ENCODE measurements at places on chromosomes 12 and 14.

GRCh38 chr14:103385929-103386712, 906 bp downstream of the MARK3 start:
- no peak for DNase-seq

DNA sequence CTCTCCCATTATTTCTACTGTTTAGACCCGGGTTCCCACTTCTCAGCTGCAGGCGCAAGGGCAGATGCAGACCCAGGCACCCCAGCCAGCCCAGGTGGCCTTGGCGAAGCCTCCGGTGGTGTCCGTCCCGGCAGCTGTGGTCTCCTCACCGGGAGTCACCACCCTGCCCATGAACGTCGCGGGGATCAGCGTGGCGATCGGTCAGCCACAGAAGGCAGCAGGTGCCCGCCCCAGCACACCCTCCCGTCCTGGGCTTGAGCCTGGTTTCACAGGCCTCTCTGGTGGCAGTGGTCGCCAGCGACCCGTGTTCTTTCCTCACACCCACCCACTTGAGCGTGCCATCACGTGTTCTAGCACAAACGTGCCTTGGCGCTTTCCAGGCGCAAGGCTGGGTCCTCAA, 77.4 kb downstream of the DDX51 start:
- DNase-seq: no peak

- DNase-seq: no peak
These were observed 56.2 kb downstream of the APOBEC1 start for GRCh38 chr12:7609495-7609894.

DNA sequence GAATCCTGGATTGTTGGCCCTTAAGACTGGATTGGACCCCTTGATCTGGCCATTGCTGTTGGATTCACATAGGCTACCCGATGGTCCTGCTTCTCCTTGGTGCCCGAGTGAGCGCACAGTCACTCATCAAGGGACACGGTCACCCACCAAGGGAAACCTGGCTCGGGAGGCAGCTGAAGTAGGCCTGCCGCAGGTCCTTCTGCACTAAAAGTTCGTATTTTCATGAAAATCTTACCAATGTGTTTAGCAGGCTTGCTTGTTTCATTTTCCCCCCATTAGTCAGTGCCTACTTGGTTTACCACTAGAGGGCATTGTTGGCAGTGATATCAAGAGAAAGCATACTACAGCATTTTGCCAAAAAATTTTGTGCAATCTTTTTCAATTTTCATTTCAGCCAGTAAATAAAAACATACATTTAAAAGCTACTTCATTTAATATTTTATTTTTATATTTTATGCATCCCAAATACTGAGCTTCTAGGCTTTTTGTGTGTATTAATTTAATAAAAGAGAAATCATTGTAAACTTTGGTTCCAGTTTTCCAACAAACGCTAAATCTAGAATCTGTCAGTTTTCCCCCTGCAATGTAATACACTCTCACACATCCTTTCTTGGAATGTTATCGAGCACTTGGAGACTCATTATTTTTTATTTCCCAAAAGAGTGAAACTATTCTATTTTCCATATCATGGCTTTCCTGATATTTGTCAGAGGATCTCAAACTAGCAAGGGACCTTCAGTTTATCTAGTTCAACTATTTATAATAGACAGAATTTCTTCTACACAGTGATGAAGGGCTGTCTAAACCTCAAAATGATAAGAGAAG, 116.7 kb downstream of the LMNTD1 start:
- DNase-seq: no peak

DNA sequence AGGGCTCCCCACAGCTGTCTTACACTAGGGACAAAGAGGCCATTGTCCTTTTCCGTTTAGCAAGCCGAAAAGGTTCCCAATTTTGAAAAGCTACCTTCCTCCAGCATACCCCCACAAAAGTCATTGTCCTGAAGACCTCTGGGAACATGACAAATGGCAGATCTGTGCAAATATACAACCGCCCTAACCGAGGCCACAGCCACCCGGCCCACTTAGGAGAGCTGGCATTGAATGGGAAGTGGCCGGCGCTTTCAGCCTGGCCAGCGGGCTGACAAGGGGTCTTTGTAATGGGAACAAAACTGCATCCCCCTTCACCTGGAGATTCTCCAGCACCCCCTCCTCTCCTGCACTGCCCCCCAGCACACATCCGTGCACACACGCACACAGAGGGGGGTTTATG, 48.1 kb upstream of the VASH1 start:
- no peak for DNase-seq

DNA sequence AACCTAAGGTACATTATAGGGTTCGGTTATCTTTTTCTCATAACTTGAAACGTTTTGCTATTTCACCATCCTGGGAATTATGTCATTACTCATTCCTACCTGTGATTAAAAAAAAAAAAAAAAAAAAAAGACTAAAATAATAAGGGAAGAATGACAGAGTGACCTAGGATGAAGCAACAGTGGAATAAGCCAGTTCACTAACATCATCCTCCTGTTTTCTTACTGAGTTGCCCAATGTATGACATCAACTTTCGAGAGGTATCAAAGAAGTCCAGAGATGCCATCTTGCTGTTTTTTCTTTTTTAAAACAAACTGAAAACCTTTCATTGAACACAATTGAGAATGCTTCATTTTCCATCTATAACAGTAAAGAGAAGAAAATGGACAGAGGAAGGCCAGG, 42.8 kb downstream of the AMN start:
- DNase-seq: no peak

- DNase-seq: peak; percentile 1
These were observed 273.9 kb upstream of the MIS18BP1 start for GRCh38 chr14:45526715-45527549.

DNA sequence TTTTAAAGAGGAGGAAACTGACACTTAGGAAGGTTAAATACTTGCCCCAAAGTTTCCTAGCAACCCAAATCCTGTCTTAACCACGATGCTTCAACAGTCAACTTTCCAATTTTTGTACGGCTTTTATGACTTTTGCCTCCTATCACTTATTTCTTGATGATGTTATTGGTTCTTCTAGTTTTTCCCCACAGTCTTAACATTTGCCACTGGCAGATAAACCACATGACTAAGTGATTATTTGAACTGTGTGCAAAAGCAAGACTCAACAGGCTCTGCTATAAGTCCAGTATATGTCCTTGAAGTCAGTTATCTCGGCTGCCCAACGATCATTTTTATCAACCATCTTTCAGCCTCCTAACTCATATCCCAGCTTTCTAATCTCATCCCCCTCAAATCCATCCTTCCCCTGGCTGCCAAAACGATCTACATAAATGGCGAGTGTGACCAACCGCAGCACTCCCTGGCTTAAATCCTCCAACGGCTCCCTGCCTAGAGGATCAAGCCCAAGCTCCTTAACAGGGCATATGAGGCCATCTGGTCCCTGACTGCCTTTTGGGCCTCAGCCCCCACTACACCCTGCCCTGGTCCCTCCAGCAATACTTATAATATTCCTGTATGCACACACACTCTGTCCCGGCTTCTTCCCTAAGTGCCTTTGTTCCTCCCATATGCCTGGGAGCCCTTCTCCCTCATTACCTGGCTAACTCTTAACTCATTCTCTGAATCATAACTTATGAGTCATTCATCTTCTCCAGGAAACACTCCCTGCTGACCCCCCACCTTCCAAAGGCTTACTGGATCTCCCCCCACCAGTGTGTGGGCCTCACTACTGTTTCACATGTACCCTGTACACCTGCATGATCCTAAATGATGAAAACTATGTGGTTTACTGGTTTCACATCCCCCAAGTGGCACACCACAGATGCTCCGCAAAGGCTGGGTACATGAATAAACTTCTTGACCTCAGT, 8.8 kb downstream of the VPS37B start:
- no peak for DNase-seq

DNA sequence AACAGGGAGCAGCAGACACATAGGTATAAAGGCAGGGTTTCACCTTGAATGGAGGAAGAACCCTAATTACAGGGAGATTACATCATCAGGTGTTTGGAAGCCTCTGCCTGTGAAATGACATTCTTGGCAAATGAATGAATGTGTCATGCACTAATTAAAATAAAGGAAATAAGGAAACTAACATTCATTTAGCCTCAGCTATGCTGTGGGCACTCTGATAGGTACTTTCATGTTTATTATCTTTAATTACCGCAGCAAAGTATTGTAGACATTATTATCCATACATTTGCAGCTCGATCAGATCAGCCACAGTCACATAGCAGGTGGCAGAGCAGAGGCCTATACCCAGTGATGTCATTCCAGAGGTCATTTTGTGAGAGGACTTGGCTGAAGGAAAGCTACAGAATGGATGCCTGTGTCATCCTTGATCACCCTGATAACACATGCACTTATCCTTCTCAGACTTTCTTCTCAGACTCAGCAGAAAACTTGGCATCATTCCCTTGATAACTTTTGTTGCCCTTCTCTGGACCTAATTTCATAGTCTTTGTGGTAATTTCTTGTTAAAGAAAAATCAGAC, 18.4 kb downstream of the ZNF664 start:
- no peak for DNase-seq

- no peak for DNase-seq
These were observed 37.0 kb downstream of the FIGNL2 start for GRCh38 chr12:51811203-51812202.

DNA sequence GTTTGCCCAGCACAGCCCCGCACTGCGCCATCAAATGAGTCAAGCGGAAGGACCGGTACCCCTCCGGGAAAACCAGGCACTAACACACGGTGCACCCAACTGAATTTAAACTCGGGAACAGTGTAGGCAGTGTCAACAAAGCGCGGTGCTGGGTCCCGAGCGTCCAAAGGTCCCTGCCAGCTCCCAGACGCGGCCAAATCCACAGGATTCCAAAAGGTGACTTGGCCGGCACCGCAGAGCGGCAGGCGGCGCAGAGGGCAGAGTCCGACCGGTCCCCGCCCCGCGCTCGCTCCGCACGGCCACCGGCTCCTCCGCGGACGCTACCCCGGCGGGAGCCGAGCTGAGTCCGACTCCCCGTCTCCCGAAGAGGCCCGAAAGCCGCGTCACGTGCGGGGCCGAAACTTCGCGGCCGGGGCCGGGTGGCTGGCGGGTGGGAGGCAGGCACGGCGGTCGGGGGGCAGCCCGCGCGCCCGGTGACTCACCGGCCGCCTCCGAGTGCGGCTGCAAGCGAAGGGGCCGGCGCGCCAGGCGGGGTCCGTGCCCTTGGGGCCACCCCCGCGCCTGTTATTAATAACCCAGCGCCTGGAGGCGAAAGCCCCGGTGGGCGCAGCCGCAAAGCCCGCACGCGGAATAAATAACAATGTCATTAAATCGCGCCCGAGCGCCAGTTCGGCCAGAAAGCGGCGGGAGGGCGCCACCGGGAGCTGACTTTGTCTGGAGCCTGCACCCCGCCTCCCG, 863 bp downstream of the DENND5B start:
- DNase-seq: no peak

- no peak for DNase-seq
These were observed 64.5 kb downstream of the KCNA1 start for GRCh38 chr12:4974217-4974616.

DNA sequence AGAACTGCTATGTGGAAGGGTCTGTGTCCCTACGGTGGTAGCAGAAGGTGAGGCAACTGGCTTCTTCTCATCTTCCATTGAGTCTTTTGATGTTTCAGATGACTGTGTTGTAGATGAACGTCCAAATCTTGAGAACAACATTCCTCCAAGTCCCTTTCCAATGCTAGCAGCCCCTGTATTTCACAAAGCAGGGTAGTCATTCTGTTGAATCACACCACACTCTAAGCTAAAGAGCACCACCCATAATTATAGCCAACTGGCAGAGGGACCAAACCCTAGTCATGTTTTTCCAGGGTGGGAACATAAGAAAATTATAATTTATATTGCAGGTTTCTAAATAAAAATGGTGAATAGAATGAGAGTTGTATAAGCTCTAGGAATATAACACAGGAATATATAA, 98.7 kb downstream of the DDHD1 start:
- DNase-seq: no peak

- DNase-seq: no peak
These were observed 61.6 kb downstream of the BEGAIN start for GRCh38 chr14:100525615-100526014.

Measured in NCI-H1436 treated with DMSO at 0.1 percent for 48 hours (cell line).